ENCODE measurements at places on chromosomes 1 and 21. TPM values are rescaled to one million over a fixed set of nuclear protein-coding genes. Genes with fewer than 3 reads are reported as not detected.

GRCh38 chr1:47452426-47452825 is 14.6 kb downstream of the FOXD2 start:
- no peak for DNase-seq

- no peak for DNase-seq
Measured at GRCh38 chr1:29396438-29397255, 160.3 kb downstream of the PTPRU start.

DNA sequence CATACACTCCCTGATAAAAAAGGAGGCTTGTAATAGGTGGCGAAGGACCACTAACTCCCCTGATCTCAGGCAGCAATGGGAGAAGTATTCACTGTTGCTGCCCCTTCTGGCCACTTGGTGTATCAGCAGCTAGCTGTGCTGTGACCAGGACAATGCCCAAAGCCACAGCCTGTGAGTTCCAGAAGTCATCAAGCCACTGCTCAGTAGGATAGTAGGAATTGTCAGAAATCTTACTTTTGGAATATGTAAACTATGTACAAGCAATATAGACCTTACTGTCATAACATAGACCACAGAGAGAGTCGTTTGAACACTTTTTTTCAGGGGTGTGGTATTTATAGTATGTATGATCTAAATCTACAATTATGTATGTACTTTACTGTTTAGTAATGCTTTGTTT is 248.3 kb upstream of the CAMK1G start:
- no peak for DNase-seq

The RGS13 gene
- total RNA-seq = 3.4 TPM

Measured in urinary bladder (tissue), 4 donors.